ENCODE measurements at places on chromosomes 11 and 22.

DNA sequence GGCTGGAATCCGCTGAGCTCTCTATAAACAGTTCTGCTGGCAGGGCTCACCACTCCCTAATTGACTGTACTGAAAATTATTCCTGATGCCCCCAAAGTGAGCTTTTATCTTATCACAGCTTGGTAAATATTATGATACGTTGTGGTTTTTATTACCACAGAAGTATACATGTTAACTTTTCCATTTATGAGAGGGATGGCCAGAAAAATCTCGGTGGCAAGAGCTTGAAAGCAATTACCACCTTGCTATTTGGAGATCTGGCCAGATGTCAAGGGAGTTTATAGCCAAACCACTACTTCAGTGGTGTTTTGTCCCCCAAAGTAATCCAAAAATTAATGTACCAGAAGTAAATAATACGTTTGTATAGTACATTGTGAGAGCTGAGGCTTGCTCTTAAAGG, 75.4 kb upstream of the RCN1 start:
- no peak for DNase-seq

DNA sequence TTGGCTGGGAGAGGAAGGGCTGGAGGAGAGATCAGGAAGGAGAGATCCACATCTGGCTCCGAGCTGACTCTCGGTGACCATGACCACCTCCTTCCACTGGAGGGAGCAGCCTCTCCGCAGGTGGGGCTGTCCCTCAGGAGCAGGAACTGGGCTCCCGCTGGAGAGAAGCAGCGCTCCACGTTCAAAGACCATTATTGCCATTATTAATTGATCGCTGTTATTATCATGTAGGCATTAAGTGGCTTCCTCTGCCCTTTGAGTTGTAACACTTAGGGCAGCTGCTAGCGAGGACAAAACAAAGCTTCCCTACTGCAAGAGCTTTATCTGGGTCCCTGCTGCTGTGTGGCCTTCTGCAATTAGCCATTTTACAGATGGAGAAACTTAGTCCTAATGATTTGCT, 251.9 kb downstream of the ST3GAL4 start:
- DNase-seq = no peak

DNA sequence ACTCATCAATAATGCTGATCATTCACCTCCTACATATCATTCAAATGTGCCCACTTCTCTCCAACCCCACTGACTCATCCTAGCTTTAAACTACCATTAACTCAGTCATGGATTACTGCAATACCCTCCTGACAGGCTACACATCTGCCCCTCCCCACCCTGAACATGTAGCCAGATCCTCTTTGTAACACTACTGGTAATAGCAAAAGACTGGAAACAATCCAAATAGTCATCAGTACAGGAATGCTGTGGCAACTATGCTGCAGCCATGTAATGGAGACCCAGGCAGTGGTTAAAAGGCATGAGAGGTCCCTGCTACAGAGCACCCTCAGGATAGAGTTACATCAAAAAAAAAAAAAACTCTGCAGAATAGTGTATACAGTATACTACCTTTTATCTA, 16.6 kb downstream of the SLC43A3 start:
- no peak for DNase-seq

- DNase-seq = peak; percentile 6
Observed at GRCh38 chr11:34052608-34053160, 1.2 kb downstream of the CAPRIN1 start.

DNA sequence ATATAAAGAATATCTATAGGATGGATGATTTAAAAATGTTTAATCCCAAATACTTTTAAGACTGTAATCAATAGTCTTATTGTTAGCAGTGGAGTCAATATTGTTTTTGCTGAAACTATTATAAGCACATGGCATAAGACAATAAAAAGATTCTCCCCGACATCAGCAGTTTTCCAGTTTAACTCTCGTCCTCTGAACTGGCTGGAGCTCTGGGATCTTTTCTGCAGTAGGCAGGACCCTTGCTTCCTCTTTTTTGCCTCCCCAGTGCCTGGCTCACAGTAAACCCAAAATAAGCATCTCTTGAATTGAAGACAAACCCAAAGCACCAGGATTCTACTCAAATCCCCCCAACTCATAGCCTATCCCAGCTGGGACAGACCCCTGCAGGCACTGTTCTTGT, 32.9 kb downstream of the KCNJ1 start:
- DNase-seq = no peak
